ENCODE measurements at places on chromosomes 1 and 21. TPM values are rescaled to one million over a fixed set of nuclear protein-coding genes. Genes with fewer than 3 reads are reported as not detected.

ANKRD65 gene
- total RNA-seq = 6.5 TPM

DNA sequence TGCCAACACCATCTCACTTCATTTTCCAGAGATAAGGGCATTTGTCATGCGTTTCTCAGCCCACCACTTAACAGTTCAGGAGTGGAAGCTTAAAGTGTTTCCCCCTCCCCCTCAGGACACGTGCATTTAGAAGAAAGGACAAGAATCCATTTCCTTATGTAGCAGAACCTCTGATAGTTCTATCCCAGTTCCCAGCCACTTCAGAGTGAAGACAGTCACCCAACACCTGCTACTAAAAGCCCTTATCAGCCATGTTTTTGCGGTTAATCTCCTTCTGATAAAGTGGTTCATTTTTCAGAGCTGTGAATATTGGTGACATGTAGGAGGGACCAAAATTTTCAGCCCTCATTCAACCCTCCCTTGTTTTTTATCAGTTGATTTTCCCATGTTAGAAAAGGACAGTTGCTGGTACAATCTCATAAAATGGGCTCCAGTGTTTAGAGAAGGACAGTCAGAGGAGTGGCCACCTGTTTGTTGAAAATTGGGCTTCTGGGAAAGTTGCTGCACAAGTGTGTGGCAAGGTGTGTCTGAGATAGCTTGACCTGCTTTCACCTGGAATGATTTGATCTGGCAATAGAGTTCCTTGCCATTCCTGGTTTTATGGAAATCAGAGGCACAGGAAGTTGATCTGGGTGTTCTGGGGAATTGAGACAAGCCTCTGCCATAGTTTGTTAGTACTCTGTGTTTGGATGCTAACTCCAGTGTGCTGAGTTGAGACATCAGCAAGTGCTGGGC, 114.0 kb downstream of the PPP1R12B start:
- no peak for DNase-seq

- no peak for DNase-seq
Observed at GRCh38 chr1:205626216-205626615, 5.6 kb downstream of the ELK4 start.

DNA sequence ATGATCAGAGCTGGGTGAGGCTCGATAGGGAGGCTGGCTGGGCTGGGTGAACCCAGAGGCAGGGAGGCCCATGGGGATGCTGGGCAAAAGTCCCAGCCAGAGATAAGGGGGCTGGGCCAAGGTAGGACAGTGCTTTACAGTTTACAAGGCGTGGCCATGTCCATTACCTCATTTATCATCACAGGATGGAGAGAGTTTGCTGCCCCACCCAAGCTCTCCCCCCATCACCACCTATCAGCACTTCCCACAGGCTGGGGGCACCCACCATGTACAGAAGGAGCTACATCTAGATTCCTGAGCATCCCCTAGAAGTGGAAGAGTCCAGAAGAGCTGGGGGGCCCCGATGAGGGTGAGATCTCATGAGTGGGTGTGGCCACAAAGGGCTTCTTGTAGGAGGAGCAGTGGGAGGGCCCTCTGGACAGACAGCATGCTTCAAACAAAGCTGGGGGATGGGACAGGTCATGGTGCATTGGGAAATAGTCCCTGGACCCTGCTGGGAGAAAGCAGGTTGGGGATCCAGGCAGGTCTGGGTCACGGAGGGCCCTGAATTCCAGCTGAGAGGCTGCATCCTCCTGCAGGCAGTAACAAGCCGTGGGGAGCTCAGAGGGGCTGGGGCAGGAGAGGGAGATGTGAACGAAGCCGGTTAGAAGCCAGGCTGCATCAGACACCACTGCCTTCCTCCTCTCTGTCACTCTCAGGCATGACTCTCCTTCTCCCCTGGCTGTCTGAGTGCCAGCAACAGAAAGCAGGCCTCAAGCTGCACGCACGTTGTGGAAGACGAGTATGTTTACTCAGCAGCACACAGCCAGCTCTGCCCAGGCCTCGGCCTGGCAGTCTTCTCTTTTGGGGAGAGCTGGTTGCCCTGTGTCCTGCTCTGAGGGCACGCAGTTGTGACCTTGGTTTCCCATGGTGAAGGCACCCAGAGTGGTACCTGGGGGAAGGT, 202.3 kb downstream of the HIVEP3 start:
- no peak for DNase-seq
